ENCODE measurements at places on chromosomes 3 and 15.

GRCh38 chr3:161557445-161558150 is 61.0 kb downstream of the OTOL1 start:
- no peak for DNase-seq

DNA sequence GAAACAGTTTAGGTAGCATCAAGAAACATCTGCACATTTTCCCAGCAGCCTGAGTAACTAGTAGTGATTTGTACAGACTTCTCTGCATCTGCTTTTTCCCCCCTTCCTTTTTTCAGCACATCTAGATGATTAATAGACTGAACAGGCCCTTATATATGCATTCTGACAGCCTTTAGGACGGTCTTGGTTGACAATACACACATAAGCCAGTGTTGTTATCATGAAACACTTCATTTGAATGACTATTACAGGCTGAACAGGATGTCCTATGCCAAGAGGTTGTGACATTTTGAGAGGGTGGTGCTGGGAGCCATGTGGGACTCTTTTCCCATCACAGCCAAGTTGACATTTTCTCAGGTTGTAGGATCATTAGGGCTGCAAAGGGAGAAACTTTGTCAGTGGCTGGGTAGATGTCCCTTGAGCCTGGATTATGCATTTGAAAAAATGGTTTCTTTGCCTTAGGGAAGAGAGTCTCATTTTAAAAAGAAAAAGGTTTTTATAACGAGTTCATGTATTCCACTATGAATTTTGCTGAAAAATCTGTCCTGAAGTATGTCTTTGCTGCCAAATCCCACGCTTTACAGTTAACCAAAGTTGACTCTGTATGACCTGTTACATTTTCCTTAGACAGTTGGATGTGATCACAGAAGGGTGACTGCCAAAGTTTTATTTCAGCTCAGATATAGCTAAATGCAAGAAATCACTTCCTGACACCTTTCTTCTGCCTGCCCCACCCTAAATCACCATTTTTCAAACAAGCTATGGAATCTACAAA is 73.7 kb downstream of the FILIP1L start:
- no peak for DNase-seq

DNA sequence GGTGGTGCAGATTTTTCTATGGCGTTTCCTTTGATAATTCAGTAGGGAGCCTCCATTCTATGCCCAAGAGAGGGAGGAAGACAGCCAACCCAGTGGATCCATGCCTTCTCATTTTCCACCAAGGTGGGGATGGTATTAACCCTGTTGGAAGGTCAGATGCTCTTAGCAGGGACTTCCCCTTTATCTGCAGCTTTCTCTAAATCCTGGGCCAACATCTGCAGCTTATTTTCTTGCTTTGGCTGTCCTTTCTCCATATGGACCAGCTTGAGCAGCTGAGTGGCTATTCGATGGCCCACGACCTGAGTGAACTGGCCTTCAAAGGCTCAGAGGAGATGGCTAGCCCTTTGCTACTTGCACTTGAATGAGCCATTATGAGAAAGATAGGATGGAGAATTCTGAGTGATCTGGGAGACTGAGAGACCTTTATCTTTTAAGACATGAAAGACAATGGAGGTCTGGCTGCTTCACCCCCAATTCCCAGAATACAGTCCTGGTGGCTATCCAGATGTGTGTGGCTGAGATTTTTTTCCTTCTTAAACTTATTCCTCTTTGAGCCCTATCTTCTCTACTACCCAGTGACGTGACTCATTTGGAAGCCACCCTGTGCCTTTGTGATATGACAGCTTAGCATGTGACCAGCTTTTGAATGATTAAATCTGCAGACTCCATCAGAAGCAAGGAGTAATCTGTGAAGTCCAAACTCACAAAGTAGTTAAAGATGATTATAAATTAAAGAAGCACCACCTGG is 39.6 kb upstream of the TRAK1 start:
- no peak for DNase-seq

GRCh38 chr15:72737723-72738122 is 45.8 kb downstream of the ADPGK start:
- no peak for DNase-seq

GRCh38 chr15:29139540-29140459 is 129.8 kb downstream of the NSMCE3 start:
- peak; percentile 91 for DNase-seq

DNA sequence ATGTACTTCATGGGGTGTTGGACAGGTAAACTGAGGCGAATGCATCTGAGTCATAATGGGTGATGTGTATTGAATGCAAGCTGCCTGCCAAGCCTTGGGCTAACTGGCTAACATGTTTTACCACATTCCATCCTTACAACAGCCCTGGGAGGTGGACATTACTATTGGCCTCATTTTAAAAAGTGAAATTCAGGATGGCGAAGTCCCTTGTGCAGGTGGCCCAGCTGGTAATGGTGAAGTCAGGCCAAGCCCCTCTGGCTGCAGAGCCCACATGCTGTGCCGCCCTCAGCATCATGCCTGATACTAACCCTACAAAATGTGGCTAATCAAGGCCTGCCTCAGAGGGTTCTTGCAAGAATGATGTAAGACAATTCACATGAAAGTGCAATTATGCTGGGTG is 60.0 kb upstream of the CHD2 start:
- DNase-seq = no peak

DNA sequence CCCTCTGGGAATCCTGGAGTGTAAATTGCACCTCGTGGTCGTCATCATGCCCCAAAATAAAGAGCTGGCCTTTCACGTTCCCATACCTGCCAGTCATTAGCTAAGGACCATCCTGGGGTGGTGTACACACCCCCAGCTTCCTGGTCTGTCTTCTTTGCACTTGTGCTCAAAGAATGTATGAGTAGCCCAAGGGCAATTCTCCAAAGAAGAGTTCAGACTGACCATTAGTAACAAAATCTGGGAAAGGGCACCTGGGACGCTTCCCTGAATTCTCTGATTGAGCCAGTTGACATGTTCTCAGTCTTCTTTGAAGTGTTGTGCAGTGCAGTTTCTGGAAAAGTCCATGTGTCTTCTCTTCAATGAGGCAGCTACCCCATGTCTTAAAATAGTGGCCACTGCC is 34.8 kb downstream of the FAM3D start:
- no peak for DNase-seq

DNA sequence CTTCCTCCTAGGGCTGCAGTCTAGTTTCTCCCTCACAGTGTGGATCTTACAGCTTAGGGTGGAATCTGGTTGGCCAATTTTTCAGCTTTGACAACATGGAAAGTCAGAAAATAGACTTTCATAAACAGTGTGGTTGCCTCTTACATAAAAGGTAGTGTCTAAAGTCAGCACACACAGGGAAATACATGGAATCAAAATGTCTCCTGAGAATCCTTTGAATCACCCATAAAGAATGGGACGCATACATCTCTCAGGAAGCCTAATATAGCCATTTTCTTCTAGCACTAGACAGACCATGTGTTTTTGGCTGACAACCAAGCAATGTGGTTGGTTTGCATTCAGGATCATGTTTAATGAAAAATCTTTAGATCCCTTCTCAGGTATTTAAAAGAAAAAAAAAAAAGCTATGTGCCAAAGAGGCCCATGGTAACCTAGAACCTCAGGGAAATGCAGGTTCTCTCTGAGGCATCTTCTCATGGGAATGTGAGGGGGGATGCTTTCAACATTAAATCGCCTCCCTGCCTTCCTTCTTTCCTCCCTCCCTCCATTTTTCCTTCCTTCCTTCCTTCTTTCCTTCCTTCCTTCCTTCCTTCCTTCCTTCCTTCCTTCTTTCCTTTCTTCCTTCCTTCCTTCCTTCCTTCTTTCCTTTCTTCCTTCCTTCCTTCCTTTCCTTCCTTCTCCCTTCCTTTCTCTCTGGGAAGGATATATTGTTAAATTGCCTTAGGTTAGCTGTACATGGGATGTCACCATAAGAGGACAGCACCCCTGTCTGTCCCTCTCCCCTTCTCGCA is 34.3 kb upstream of the ZBTB38 start:
- no peak for DNase-seq

DNA sequence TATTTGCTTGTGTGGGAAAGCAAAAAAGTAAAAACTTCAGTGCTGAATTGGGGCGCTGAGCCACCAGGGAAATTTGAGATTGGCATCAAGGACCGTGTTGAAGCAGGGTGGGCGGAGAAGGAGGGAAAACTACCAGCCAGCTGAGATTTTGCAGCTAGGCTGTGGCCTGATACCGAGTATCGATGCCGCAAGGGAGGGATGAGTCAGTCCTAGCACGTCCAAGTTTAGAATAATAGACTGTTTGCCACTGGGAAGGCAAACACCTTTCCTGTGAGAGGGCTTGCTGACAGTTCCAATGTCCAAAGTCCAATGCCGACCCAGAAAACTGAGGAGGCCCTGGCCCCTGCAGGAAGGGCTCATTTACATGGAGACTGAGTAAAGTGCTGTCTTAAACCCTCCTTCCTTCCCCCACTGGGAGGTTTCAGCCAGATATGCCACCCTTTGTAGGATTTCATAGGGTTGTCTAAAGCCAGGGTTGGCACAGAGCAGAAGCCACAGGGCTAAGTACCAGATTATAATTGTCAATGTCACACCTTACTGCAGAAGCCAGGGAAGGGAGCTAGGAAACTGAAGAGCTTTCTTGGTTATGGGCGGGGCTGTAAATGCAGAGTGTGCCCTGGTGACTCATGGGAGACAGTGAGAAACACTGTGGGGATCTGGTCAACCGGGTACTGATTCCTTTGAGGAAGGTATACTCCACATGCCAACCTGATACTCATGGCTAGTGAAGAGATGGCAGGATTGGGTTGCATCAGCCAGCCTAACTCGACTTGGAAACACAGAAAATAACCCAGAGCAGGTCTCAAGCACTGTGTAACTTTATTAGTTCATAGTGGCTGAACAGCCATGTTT is 28.4 kb upstream of the PIK3CB start:
- DNase-seq = peak; percentile 57

- DNase-seq = no peak
Measured at GRCh38 chr15:85118173-85118572, 136.5 kb downstream of the PDE8A start.

- DNase-seq = no peak
Measured at GRCh38 chr3:60178931-60179653, 1072.2 kb downstream of the FHIT start.

- DNase-seq = no peak
Measured at GRCh38 chr3:177603148-177603603, 405.9 kb upstream of the TBL1XR1 start.

DNA sequence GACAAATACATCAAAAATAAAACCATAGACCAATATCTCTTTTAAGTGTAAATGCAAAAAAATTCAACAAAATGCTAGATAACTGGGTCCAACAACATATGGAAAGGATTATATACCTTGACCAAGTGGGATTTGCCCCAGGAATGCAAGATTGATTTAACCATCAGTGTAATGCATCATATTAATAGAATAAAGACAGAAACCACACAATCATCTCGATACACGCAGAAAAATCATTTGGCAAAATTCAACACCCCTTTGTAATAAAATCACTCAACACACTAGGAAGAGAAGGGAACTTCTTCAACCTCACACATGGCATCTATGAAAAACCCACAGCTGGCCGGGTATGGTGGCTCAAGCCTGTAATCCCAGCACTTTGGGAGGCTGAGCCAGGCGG is 19.5 kb downstream of the GREM1 start:
- no peak for DNase-seq

- no peak for DNase-seq
Measured at GRCh38 chr3:36461597-36461996, 81.3 kb downstream of the STAC start.

DNA sequence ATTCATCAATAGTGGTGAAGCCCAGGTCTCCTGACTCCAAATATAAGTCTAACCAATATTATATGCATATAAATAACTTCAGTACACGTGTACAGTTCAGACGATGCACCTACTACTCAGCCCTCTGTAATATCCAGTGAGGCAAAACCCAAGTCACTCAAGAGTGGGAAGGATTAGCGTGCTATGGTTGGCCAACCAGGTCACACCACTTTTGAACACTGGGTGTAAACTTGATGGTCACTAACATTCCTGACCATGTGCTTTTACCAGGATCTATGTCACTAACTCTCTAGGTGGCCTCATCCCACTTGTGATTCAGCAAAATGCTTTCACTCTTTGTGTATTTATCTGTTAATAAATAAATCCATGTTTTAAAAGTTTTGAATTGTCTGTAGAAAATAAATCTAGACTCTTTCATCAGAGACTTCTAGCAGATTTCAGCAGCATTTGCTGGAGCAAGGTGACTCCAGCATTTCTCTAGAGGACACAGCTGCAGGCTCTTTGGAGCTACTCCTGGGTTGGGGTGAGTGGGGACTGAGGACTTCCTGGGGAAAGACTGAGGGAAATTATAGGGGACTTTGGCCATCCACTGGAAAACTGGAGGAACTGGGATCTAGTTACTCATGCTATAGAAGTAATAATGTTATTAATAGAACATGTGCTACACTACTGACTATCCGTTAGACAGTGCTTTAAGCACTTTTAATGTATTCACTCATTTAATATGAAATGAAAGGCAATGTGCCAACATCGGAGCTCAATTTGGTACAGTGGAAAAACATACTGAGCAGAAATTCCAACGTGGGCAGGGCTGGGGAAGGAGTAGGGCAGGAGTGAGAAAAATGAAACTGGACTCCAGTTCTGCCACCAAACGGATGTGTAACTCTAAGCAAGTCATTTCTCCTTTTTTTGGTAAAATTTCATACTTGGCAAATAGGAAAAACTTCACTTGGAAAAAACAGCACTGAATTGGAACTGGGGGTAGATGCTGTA is 97.9 kb downstream of the RORA start:
- DNase-seq = no peak

- DNase-seq = no peak
Measured at GRCh38 chr3:8442993-8443650, 58.5 kb upstream of the LMCD1 start.

DNA sequence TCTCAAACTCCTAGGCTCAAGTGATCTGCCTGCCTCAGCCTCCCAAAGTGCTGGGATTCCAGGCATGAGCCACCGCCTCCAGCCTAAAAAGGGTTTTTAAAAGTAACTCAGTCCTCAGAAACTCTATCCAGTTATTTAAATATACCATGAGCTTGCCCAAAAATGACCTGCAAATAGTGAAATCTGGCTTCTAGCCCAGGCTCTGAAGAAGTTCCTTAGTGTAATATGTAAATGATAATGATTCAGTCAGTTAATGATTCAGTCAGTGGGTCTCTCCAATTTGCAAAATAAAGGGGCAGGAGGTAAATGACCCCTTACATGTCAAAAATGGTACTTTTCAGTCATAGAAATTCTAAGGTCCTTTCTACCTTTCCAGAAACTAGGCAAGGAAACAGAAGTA is 28.8 kb downstream of the LRRC2 start:
- DNase-seq = no peak

- no peak for DNase-seq
Measured at GRCh38 chr3:23341147-23341838, 138.2 kb downstream of the UBE2E2 start.

DNA sequence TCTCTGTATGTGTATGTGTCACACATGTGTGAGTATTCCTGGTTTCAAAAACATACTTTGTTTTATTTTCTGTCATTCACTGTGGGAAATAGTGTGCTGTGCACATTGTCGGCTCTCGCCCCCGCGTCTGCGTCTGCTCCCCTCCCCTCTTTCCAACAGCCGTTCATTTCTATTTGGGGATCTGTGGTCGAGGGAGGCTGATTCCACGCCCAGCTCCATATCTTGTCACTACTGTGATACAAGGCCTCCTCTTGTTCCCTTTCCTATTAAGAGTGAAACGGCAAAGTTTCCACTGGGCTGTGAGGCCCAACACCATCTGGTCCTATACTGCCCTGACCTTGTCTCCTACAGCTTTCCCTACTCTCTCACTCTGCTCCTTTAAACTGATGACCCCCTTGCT is 172.5 kb upstream of the LRIG1 start:
- DNase-seq = no peak

- DNase-seq = no peak
Measured at GRCh38 chr15:74406992-74407705, 26.6 kb downstream of the SEMA7A start.

Data from H9 (cell line).